CD4-positive, alpha-beta memory T cell (primary cell): ENCODE measurements at places on chromosomes 1 and 21. TPM values are rescaled to one million over a fixed set of nuclear protein-coding genes. Genes with fewer than 3 reads are reported as not detected.

GRCh38 chr1:146051452-146051851, 29.9 kb upstream of the HJV start:
- no peak for DNase-seq

KIRREL1 gene
- not detected for polyA plus RNA-seq

SERPINC1 gene
- not detected for polyA plus RNA-seq

GRCh38 chr1:17033481-17033880, 20.4 kb downstream of the SDHB start:
- no peak for DNase-seq

DNA sequence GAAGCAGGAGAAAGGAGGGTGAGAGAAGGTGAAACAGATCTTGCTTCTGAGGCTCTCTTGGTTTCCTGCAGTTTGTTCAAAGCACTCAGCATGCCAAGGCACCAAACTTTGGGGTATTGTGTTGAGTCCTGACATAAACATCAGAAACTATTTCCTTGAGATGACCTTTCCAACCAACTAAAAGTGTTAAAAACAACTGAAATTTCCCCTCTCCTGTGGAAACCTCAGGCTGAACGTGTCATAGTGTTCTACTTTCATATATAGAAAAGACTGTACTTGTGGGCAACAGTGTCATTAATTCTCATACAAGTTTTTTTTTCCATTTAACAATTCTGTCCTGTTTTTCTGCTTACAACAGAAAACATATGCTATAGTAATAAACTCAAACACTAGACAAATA, 6.3 kb upstream of the LYST start:
- DNase-seq, result peak; percentile 60

GRCh38 chr1:94234615-94235014, 2.8 kb downstream of the ARHGAP29 start:
- no peak for DNase-seq

DNA sequence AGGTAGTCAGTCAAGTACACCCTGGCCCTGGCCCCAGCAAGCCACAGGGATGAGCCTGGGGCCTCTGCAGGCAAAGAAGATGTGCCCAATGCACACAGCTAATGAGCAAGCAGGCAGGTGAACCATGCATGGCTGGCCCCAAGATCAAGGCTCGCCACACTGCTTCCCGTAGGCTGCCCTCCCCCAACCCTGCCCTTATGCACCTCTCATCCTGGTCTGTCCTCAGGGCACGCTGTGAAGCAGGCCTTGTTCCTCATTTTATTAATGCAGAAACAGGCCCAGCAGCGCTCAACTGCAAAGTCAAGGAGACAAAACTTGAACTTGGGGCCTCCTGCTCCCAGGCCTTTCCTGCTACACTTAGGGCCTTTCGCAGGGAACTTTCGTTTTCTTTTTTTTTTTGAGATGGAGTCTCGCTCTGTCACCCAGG, 35.6 kb upstream of the ID3 start:
- DNase-seq, result no peak

DNA sequence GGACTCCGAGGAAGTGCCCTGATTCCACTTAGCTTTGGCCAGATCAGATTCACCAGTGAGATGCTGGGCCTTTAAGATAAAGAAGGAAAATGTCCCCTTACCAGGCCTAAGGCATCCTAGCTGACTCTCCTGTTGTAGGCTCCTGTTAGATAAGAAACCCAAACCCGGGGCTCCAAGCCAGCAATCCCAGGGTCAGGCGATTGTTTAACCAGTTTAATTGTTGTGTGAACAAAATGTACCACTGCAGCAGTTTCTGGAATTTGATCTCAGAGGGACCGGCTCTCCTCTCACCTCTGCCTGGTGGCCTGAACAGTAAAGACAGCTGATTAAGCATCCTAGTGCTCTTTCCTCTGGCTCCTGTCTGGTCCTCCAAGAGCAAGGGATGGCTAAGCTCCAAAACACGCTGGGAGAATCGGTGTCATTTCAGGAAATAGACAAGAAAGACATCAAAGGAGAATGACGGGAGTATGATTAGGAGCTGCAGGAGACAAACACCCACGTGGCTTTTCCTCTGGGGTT, 9.3 kb upstream of the KLHDC8A start:
- DNase-seq, result no peak

IFI44 gene
- 20.2 TPM for polyA plus RNA-seq

DNA sequence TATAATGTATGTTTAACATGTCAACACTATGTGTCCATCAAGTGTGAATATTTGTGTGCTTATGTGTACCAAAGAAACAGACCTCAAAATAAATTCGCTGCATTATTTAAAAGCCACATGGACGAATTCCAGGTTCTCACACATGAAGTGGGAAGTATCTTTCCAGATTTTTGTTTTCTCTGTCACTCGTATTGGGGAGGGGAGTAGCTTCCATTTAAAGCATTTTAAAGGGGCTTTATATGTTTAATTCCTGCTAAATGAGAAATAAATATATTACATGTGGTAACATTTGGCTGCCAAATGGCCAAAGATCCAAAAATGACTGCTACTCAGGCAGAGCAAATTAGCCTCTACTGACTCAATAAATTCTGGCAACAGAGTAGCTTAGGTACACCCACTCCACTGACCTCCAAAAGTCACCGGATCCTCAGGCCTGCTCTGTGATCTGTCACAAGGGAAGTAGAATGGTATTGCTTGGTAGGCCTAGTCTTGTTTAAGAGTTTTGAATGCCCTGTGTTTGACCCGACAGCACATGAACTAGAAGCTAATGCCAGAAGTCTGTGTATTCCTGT, 178.1 kb downstream of the ZP4 start:
- DNase-seq, result no peak

DNA sequence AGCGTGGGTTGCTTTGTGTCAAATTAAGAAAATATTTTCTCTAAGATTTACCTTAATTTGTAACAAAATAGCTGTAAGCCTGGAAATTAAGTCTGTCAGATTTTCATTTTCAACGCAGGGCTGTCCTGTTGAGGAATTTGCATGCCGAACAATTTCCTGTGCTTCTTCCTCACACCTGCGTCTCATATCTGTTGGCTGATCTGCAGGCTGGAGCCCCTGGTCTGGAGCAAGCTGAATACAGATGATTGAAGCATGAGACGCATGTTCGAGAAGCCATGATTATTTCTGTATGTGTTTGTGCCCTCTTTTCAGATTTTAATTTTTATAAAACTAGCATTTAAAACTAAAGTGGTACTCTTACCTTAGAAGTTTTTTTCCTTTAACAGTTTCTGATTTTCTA, 9.8 kb downstream of the MIXL1 start:
- DNase-seq, result no peak

- DNase-seq, result no peak
Measured at GRCh38 chr1:54807756-54808155, 6.6 kb upstream of the TTC22 start.

DNM3 gene
- polyA plus RNA-seq, result 0.76 TPM

DNA sequence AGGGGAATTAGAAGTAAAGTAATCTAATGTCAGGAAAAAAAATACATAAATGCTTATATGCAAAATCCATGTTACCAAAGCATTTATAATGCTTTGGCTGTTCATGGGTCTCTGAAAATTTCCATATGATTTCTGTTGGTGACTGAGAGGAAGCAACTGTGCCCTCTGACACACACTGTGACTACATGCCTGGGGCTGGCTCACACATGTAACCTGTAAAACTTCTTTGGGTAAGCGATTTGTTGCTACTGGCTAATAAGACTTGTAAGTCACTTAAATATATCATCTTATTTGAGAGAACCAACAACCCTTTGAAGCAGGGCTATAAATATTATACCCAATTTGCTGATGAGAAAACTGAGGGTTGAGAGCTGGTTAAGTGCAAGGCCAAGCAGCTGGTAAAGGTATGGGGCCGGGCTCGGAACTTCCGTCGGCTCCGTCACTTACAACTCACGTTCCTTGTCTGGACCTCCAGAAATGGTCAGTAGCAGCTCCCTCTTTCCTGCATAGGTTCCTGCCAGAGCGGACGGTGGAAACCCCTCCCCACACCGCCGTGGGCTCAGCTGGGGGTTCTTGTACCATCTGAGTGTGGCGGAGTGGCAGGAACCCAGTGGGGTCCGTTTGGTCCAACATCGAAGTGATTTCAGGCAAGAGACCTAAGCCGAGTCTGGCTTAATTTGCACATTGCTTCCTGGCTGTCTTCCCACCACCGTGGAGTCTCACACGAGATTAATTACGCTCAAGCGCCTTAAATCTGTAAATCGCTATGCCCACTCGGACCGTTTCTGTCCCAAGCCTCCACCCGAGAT, 714 bp downstream of the DFFA start:
- DNase-seq, result no peak

DNA sequence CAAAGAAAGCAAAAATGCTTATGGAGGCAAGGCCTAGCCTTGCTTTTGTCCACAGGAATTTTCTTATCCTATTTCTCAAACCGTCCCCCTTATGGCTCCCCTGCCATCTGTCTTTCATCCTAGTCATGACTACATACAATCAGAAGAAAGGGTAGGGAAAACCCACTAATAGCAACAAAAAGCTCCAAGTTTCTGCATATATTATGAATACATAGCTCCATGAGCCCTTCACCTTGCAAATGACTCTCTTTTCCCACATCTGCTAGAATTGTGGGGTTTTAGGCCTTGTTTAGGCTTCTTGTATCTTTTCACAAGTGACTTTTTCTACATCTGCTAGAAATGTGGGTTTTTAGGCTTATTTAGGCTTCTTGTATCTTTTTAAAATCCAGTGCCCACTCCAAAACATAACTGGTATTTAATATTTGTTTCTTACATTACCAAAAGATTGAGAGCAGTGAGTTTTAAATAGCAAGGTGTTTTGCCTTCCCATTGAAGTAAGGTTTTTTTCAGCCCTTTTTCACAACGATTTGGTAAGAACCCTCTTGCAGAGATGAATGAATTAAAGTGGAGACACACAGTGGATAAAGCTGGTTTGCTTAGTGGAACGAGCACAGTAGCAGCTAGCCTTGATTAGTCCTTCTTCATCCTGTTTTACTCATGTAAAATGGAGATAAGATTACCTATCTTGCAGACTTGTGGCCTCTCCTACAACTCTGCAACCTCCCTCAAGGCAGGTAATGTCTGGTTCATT, 4.4 kb downstream of the GADD45A start:
- DNase-seq, result no peak

GRCh38 chr1:111758373-111758772, 2.7 kb downstream of the DDX20 start:
- no peak for DNase-seq
